ENCODE measurements at places on chromosomes 3 and 15. TPM values are rescaled to one million over a fixed set of nuclear protein-coding genes. Genes with fewer than 3 reads are reported as not detected.

Gene TF
- total RNA-seq, result 3.3 TPM

Gene HRH1
- total RNA-seq, result 1.4 TPM

Gene FANCD2OS
- total RNA-seq, result not detected

Gene CMTM8
- total RNA-seq, result 3.8 TPM

Gene NOX5
- not detected for total RNA-seq

Gene LPP
- 109 TPM for total RNA-seq

Gene ACTC1
- total RNA-seq, result 14,086 TPM

Gene GPR149
- not detected for total RNA-seq

Gene NPAP1
- not detected for total RNA-seq

Gene ACAD9
- 50.4 TPM for total RNA-seq

Gene CHAC1
- total RNA-seq, result 2.2 TPM

Gene DALRD3
- 10.7 TPM for total RNA-seq

Gene NGRN
- 117 TPM for total RNA-seq

Gene KNG1
- 0.37 TPM for total RNA-seq

Gene BCL2A1
- 0.55 TPM for total RNA-seq

Gene CACNA2D2
- 2.8 TPM for total RNA-seq

Gene XYLB
- total RNA-seq, result 0.45 TPM

Gene DUOXA1
- 0.59 TPM for total RNA-seq

Gene MUSTN1
- total RNA-seq, result 10.9 TPM

Gene HDC
- 0.40 TPM for total RNA-seq

Gene OCA2
- total RNA-seq, result 0.15 TPM

Gene EPHA6
- 0.52 TPM for total RNA-seq

Gene MYO5C
- 2.1 TPM for total RNA-seq

Gene SLC2A2
- total RNA-seq, result not detected

Gene BFSP2
- not detected for total RNA-seq

Gene MYZAP
- total RNA-seq, result 930 TPM

Gene PLS1
- total RNA-seq, result 1.8 TPM

Gene PAK2
- total RNA-seq, result 43.5 TPM

Gene DNAJB11
- 23.6 TPM for total RNA-seq

Gene GTPBP8
- 34.6 TPM for total RNA-seq

Gene ITGB5
- total RNA-seq, result 109 TPM

Gene ACVR2B
- total RNA-seq, result 4.7 TPM

Gene DLEC1
- total RNA-seq, result 1.1 TPM

Gene POLQ
- 0.79 TPM for total RNA-seq

Gene EPHA3
- 1.9 TPM for total RNA-seq

Gene GOLGA8J
- not detected for total RNA-seq

Gene TMEM266
- 0.10 TPM for total RNA-seq

Gene TLE3
- 12.8 TPM for total RNA-seq

Gene C3orf20
- total RNA-seq, result not detected
